ENCODE measurements at places on chromosomes 7 and 10.

DNA sequence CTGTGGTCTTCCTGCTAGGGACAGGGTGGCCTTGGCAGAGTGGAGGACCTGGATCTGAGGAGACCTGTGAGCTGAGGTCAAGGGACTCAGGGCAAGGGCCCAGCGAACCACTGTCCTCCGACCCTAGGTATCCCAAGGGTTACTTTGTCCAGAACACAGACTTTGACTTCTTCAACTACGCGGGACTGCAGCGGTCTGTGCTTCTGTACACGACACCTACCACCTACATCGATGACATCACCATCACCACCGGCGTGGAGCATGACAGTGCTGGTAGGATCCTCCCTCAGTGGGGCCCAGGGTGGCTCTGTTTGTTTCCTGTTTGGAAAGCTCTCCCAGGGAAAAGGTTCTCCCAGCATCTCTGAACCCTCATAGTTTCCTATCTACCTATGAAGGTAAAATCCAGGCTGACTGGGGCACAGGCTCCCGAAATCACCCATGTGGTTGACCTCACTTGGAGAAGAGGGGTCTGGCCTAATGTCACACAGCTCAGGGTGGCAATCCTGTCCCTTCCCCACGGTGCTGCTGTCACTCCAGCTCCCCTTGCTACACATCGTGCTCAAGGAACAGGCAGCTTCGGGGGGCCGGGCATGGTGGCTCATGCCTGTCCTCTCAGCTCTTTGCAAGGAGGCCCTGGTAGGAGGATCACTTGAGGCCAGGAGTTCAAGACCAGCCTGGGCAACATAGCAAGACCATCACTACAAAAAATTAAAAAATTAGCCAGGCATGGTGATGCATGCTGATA is 57.6 kb downstream of the ZNF727 start:
- DNase-seq = no peak

- no peak for DNase-seq
Measured at GRCh38 chr10:116708391-116708821, 34.0 kb downstream of the HSPA12A start.

- no peak for DNase-seq
Measured at GRCh38 chr7:137846827-137847567, at the start of gene DGKI. TSS of gene DGKI (minus strand) at chr7:137846974.

GRCh38 chr10:84562592-84562991 is 234.2 kb downstream of the CCSER2 start:
- DNase-seq = no peak

GRCh38 chr7:79781716-79782115 is 328.2 kb upstream of the MAGI2 start:
- DNase-seq = no peak

- no peak for DNase-seq
Measured at GRCh38 chr7:108367946-108368345, 88.3 kb downstream of the NRCAM start.

GRCh38 chr10:80596391-80597257 is 58.9 kb downstream of the SH2D4B start:
- DNase-seq = no peak

GRCh38 chr10:25498645-25499044 is 323.8 kb downstream of the GPR158 start:
- no peak for DNase-seq

DNA sequence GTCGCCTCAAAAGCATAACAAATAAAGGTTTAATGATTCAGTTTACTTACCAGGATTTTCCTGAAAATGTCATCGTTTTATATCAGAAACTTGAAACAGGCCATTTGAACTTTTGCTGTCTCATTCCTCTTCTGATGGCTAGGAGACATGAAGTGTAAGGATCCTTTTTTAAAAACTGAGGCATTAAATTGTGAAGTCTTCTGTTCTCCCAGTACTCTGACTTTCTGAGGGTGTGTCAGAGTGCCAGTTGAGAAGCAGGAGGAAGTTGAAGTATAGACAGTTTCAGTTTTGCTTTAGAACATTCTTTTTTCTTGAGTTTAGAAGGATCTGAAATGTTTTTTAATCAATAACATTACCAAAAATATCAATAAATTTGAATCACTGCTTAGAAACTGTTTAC is at the start of gene SAMD9L:
SAMD9L (minus strand) TSS at position 242 of the 400 bp plus-strand sequence. CDS start 12,414 bp downstream, outside the sequence.
- no peak for DNase-seq

- no peak for DNase-seq
Measured at GRCh38 chr7:99465421-99465768, 572 bp downstream of the ATP5MF start.

- no peak for DNase-seq
Measured at GRCh38 chr10:72821606-72822005, 71.9 kb upstream of the OIT3 start.

DNA sequence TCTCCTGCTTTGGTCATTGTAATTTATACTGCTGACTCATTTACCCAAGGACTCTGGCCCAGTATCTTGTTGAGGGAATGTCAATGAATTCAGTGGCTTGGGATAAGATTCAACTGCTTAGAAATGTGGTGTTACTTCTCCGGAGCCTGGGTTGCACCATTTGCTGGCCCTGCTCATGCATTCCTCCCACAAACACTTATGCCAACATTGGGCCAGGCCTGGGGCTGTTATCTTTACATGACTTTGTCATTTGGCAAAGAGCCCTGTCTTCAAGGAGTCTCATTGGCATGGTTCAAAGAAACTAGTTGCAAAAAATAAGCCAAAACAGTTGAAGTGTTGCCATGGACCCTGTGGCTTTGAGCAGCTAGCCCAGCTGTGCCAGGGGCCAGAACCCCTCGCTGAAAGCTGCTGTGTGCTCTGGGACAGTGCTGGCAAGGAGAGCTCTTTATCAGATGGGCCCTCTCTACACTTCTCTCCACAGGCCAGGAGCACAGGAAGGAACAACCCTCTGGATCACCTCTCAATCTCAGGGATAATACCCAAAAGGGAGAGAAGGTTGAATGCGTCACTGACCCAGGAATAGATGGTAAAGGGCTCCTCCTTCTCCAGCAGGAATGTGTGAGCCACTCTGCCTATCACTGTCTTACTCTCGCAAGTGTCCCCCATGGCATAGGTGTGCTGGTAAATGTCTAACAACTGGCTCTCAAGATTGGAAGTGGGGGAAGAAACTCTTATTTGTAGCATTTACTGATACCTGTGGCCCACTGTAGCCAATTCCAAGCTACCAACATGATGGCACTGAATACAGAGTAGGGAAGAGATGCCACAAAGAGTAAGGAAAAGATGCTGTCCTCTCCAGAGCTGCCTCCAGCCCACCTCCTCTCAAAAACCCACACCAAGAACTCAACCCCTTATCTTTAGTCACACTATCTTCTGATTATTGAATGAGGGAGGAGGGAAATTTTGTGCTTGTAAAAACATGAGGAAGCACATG is 23.5 kb upstream of the PDE1C start:
- DNase-seq = no peak

DNA sequence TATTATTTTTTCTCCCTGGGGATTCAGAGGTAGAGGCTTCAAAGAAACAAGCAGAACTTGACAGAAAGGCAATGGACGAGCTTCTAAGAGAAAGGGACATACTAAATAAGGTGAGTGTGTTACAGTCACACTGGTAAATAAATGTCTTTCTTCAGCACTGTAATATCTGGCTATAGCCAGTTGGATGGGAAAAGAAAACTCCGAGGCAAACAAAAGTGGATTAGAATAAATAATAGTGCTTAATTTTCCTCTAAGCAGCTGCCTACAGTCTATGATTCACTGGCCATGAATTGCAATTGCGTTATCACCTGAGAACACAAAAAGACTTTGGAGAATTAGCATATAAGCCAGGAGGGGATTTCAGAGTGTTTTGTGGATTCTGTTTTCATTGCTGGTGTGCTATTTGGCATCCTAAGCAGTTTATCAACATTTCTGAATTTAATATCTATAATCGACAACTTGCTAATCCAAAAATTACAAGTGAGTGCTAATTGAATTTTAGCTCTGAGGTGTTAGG is 23.2 kb downstream of the CFAP58 start:
- no peak for DNase-seq

DNA sequence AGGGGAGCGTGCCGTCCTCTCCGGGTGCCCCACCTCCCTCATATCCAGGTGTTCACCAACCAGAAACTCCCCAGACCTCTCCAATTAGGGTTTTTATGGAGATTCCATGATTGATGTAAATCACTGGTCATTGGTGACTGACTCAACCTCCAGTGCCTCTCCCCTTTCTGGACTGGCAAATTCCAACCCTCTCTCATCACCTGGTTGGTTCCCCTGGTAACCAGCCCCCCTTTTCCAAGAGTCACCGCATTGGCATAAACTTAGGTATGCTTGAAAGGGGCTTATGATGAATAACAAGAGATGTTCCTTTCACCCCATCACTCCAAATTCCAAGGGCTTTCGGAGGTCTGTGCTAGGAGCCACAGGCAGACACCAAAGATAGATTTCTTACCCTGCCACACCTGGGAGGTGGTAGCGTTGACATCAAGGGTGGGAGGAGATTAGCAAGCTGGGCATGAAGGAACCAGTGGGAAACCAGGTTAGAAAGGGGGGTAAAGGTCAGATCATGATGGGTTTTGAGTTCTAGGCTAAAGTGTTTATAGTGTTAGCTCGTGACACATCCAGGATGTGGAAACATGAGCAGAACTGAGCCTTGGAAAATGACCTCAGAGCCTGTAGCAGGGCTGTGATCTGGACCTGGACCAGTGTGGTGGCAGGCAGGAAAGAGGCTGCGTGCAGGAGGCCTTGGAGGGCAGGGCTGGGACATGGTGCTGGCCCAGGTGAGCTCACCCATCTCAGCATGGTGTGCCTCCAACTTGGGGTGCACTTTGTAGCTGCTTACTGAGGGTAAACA is 45.1 kb downstream of the CAMK1D start:
- no peak for DNase-seq

DNA sequence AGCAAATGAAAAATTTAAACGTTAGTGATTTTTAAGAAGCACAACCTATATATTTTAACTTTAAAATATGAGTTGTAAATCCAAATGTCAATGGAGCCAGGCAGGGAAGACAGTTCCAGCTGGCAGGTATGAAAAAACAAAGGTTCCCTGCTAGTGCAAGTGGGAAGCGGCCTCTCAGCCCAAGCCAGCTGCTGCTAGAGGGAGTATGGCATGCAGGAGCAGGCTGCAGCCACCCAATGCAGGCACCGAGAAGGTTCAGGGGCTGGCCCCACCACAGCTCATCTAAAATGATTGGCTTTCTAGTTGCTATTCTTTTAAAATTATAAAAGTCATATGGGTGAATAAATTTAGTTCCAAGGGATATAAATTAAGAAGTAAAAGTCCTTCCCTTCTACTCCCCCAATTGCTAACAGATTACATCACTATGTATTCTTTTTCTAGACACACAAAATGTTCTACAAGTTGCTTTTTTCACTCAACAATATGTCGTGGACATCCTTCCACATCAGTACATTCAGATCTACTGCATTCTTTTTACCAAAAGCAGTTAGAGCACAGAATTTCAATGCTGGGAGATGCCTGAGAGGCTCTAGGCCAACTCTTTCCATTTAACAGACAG is 69.3 kb downstream of the SGMS1 start:
- DNase-seq = no peak

- DNase-seq = no peak
Measured at GRCh38 chr10:82208726-82209125, 333.7 kb downstream of the NRG3 start.

DNA sequence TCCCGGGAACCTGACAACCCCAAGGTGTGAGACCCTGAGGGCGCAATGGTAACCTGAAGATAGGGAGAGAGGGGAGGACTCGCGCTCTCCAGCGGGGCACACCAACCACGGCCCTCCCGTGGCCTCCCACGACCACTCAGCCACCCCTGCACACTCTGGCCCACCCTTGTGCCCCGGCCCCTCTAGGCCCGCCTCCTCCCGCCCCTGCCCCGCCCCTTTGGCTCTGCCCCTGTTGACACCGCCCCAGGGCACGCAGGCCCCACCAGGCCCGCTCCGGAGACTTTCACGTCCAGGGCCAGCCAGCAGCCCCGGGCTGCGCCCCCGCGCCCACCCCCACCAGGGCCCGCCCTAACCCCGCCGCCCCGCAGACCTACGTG is 10.9 kb downstream of the ATG9B start:
- no peak for DNase-seq

Data from GM12892 (cell line).